ENCODE measurements at places on chromosomes 3 and 15.
A peak's percentile ranks its signal among the peaks of the same experiment; 100 is the strongest.

DNA sequence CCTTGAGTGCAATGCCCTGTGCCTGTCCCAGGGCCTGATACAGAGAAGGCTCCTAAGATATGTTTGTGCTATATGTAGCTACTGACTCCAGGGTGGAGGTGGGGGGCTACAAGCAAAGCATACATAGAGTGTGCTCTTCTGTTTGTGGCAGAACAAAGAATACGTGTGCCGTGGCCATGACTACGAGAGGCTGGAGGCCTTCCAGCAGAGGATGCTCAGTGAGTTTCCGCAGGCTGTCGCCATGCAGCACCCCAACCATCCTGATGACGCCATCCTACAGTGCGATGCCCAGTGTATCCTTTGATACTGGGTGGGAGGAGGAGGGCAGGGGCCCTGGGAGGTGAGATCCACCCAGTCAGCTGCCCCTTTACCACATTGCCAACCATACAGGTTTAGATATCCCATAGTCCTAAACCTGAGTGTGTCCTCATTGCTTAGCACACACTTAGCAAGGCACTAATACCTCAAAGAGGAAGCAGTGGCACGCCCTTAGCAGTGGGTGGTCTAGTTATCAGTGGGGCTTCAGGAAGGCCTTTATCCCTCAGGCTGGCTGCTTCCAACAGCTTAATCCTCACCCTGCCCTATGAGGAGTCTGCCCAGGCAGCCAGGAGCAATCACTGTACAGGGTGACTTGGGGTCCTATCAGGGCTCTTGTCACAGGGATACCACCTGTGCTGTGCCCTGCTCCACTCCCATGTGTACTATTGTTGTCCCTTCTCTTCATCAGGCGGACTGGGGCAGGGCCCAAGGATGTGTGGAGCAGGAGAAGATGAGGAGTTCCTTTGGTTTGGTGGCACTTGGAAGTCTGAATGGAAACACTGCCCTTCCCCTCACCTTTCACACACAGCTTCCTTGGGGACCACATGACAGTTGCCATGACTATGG is 30.1 kb upstream of the MANF start:
- DNase-seq = no peak

DNA sequence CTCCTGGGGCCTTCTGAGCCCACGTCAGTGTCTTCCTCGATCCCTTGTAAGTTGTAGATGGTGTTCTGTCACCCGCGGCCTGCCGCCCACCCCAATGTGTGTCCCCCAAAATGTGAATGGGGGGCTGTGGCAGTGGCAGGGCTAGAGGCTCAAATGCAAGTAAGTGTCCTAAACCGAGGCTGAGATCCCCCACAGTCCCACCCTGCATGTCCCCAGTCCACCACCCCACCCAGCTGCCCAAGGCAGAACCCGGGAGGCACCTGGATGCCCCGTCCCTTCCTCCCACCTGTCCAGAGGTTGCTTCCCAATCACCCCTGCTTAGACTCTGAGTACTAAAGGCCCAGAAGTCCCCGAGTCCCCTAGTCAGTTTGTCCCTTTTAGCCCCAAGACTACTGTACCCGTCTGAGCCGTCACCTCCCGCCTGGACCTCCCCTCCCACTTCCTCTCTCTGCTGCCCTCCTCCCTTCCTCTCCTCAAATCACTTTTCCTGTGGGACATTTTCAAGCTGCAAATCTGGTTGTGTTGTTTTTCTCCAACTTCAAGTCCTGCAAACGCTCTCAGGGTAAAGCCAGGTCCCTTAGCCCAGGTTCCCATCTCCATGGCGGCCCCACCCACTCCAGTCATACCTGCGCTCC is 11.8 kb upstream of the PLXND1 start:
- no peak for DNase-seq

DNA sequence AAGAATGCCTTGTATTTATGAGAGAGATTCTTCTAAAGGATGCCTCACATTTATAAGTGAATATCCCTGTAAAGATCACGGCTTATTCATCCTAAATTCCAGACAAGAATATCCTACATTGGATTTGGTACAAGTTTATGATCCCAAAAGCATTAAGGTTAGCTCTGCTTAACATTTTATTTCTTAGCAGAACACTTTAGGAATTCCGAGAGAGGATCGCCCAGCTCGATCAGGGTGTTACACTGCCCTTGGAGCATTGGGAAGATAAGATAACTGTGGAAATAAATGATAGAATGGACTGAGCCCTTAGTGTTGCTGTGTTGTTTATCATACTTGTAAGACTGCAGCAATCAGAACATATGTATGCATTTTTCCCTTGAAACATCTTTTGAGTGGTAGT is 223.0 kb upstream of the CDIN1 start:
- no peak for DNase-seq

DNA sequence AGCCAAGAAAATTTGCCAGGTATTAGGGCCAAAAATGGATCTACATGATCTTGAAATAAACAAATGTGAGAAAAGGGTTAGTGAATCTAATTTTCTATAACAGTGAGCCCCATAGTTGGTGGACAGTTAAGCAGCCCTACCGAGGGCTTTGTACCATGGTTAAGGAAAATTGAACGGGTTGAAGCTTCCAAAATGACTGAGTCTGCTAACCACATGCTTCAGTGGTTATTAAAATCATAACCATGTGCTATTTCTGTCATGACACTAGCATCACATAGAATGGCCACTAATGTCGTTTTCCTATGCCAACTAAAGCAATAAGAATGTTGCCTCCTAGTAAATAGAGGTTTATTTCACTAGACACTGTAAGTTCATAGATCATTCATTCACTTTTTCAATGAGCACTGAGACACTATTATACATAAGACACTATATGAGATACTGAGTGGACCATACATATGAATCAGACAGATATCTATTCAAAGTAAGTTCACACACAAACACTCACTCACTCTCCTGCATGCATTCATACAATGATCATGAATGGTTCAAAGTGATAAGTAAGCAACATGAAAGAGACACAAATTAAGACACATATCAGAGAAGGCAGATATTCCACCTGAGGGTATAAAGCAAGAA is 4.3 kb downstream of the SST start:
- DNase-seq = no peak

- peak; percentile 31 for DNase-seq
Measured at GRCh38 chr15:78422571-78423340, 15.3 kb upstream of the IREB2 start.

- no peak for DNase-seq
Measured at GRCh38 chr3:57927916-57928315, 80.3 kb upstream of the FLNB start.

- no peak for DNase-seq
Measured at GRCh38 chr3:69491975-69492374, 106.1 kb upstream of the FRMD4B start.

DNA sequence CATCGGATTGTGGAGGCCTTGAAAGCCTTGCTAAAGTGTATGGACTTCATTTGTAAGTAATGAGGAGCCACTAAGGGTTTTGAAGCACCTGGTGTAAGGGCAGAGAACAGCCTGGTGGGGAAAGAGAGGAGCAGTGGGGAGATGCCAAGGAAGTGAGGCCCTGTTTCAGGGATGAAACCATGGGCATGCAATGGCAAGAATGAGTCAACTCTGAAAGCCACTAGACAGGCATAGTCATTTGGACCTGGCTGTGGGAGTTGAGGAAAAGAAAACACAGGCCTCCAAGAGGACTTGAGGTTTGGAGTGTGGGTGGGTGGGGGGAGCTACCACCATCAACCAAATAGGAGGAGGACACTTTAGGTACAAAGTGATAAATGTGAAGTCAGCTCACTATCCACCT is 7.6 kb downstream of the XCR1 start:
- DNase-seq = no peak

DNA sequence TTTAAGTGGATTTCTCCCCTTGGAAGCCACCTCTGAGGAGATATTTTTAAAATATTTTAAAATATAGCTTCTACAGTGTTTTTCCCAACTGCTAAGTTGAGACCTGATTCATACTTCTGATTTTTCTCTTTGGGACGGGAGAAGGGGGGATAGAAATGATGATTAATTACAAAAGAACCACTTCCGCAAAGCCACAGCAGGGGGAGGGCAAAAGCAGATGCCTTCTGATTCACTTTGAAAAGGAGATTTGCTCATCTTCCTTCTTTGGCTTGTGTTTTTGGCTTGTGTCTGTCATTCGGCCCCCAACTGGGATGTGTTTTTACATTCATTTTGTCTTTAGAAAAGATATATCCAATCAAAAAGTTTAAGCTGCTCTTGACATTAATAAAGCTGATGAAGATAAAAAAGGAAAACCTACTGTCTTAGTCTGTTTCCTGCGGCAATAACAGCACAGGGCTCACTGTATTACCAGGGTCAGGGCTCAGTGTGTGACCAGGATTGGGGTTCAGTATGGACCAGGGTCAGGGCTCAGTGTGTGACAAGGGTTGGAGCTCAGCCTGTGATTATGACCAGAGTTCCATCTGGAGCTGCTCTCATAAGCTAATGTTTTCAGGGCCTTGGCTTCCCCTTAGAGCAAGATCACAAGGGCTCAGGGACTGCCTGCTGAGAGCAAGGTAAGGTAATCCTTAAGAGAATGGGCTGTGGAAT is 223.2 kb downstream of the MTHFS start:
- DNase-seq = no peak

DNA sequence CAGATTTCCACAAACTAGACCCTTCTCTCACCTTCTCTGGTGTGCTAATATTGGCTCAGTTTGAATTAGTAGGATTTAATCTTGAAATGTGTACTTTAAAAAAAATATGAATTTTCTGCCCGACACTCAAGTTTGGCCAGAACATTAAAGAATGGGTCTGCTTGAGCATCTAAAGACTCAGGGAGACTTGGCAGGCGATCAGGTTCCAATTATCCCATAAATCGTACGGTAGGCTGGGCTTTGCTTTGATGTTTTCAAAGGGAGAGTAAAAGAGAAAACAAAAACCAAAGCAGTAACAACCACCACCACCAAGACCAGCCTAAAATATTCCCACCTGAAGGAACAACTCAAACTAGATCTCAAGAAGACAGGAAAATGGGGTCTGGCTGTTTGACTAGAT is 230.8 kb downstream of the EBLN2 start:
- DNase-seq = no peak

GRCh38 chr15:77144026-77144425 is 73.1 kb upstream of the TSPAN3 start:
- DNase-seq = no peak

DNA sequence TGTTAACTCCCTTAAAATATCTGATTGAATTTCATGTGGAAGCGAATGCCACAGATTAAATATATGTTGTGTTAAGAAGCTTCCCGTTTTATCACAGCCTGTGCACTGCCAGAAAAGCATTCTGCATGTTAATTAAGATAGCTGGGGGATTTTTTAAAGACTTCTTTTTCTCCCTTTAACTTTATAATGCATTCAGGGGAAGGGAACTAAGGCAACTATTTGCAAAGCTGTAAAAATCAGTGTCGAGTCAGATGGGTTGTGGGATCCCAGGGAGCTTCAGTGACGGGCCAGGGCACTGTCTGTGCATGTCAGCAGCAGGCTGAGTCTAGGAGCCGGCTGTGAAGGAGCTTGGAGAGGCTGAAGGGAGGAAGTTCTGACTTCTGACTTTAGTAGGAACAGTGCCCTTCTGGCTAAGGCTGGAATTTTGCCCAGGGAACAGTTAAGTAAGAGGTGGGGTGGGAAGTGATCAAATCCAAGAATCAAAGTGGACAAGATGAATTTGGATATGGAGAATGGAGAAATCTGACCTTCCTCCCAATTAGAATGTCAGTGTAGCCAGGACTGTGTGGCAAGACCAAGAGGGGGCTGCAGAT is 77.7 kb downstream of the ABHD5 start:
- DNase-seq = no peak

DNA sequence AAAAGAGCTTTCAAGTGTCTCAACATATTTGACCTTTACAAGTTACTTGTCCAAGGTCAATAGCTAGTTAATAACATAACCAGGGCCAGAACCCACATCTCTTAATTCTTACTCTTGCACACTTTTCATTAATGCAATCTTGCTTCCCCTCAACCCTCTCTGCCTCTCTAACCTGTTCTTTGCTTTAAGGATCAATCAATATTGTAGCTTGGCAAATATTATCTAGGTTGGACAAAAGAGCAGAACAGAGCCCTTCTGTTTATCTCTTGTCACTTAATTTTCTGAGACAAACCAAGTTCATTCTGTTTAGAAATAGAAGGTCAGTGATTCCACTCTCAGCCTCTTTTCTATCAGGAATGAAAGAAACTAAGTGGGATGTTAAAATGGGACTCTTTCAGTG is 180.5 kb downstream of the USP13 start:
- DNase-seq = no peak

DNA sequence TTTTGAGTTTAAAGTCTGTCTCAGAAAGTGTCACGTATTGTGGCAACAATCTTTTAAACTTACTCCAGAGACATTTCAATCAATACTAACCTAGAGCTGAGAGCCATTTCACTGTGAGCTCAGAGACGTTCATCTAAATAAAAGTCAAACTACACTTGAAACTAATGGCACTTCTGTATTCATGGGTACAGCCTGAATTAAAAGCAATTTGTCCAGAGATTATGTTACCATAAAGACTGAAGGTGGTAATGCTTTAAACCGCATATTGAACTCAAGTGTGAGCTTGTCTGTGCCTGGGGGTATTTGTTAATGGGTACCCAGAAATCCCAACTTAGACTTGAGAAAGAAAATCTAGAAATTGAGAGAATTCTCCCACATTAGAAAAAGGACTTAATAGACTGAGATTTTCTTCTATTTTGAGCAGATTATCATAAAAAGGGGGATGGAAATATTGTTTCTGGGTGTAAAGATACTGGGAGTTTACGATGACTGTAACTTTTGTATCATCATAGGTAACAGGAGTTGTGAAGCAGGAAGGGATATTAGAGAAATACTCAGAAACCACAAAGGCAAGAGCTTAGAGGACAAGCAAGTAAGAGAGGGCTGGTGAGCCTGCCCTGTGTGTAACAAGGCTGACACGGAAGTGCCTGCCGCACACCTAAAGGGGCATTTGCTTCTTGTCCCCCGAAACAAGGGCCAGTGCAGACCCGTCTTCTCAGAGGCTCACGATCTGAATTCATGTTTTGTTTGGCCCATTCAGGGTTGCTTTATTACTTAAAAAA is 36.9 kb downstream of the LRIG1 start:
- no peak for DNase-seq

DNA sequence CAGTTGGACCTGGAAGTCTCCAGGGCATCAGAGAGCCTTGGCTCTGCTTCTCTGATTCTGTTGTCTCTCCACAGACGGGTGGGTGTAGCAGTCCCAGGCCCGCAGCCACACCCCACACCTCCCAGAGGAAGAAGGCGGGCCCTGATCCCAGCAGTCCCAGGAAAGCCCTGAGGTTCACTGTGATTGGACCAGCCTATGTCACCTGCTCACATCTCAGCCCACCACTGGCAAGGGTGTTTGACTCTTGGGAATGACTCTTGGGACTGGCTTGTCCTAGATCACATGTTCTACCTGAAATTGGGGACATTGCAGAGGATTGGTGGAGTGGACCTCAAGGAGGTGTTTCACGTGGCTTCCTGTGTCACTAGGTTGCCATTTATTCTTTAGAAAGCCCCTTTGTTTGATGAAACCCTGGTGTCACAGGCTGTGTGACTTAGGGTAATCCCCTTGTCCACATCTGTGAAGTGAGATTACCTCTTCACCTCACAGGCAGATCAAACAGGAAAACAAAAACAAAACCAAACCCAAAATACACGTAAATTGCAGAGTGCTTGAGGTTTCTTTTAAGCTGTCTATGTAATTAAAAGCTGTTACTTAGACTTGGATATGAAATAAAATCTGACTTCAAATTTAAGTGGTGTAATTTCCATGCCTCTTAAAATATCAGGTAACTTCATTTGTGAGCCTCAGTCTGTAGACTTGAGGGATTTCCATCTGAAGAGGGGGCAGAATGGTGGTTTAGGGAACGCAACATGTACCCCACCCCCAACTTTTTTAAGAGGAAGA is 26.7 kb downstream of the FLNB start:
- DNase-seq = no peak
